ENCODE measurements at places on chromosomes 12 and 14.

DNA sequence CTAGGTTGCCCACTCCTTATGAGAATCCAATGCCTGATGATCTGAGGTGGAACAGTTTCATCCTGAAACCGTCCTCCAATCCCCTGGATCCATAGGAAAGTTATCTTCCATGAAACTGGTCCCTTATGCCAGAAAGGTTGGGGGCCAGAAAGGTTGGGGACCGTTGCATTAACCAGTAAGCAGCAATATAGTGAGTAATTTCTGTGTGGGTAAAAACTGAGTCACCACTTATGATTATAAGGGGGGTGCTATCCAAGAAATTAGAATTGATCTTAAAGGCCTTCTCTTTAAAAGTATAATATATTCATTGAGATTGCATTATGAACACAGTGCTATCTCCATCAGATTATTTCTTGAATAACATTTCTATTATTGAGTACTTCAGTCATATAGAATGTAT lies 97.2 kb downstream of the PCNX1 start:
- DNase-seq: no peak

- DNase-seq: peak; percentile 67
Observed at GRCh38 chr14:93549595-93549994, 118.9 kb downstream of the UNC79 start.

GRCh38 chr12:104378427-104378826 lies 74.9 kb downstream of the EID3 start:
- DNase-seq: no peak

DNA sequence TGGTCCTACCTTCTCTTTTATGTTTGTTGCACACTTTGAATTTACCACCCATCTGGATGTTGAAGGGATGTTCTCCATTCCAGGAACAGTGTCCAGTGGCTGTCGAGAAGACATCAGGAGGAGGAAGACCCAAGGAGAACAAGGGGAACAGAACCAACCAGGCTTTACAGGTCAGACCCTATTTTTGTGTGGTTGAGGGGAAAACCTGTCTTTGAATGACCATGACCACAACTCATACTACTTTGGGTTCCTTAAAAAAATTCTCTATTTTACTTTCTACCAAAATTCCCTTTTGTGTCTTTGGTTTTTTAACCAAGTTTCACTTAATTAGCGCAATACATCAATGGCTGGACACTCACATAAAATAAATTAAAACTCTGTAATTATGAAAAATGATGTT lies 78.7 kb downstream of the PLXNC1 start:
- no peak for DNase-seq

GRCh38 chr12:67080637-67081036 lies 188.5 kb upstream of the CAND1 start:
- DNase-seq: no peak
